ENCODE measurements at places on chromosomes 1 and 21.

DNA sequence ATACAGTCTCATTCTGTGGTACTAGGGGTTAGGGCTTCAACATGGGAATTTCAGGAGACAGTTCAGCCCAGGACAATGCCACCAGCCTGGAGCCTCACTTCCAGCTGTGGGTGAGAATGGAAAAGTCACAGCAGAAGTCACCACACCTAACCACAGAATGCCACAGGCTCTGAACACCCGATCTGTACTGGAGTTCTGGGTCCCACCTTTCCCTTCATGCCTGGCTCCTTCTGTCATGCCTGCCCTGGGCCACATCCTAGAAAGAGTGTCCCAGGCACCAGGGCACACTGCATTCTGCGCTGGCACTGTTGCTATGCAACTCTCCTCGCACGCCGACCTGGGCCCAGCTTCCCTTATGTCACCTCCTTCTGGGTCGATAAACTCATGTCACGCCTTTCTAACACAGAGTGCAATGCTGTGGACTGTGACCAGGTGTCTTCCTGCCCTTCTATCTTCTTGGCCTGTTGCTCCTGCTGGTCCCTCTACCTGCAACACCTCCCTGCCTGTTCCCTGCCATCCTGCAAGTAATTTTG lies 21.2 kb downstream of the RCSD1 start:
- DNase-seq = no peak

GRCh38 chr21:32457360-32457840 lies 44.9 kb downstream of the EVA1C start:
- DNase-seq = peak; percentile 62

DNA sequence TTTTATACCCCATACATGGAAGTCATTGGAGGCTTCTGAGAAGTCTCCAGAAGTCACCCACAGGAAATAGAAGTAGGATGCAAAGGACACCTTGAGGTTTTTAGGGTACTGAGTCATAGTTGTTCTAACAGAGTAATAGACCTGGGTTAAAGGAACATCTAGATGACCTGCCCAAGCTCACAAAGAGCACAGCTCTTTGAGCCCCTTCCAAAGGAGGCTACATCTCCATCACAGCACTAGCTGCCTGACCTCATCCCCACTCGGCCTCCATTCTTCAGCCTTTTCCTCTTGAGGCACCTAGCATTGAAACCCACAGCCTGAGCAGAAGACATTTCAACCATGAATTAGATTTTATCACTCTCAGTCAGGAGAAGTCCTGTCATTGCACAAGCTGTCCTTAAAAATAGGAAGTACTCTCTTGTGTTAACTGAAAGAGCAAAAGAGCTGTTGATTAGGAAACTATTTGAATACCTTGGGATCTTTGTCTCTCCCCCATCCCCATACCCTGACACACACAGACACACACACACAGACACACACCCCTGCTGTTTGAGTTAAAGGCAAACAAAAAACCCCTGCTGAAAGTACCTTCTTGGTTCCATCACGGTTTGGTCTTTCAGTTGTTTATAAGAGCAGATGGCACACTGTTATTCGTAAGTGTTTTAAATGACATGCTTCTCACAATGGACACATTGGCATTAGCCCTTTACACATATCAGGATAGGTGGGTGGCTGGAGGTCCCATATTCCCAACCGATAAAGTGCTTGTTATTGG lies 22.2 kb downstream of the MKNK1 start:
- DNase-seq = no peak

- no peak for DNase-seq
Measured at GRCh38 chr1:217274416-217274815, 356.5 kb downstream of the GPATCH2 start.

- DNase-seq = no peak
Measured at GRCh38 chr1:9544926-9545325, 5.7 kb downstream of the SLC25A33 start.

GRCh38 chr1:90007979-90008404 lies 13.1 kb downstream of the ZNF326 start:
- DNase-seq = no peak

DNA sequence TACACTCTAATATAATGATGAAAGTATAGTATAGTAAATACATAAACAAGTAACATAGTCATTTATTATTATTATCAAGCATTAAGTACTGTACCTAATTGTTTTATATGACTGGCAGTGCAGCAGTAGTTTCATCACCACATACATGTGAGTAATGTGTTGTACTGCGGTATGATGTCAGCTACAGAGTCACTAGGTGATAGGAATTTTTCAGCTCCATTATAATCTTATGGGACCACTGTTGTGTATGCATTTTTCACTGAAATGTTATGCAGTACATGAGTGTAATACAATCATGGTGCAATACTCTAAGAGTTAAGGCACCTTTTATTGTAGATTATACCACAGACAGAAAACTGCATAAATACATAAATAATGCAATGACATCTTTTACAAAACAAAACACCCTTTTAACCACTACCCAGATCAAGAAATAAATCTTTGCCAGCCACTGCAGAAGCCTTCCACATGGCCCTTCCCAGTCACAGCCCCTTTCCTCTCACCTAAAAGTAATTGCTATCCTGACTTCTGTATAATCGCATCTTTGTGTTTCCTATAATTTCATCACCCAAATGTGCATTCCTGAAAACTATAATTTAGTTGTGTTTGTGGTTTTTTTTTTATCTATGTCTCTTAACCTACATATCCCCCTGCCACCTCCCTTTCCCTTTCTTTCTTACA lies 16.3 kb downstream of the ABCD3 start:
- DNase-seq = no peak

GRCh38 chr1:22780696-22781095 lies 70.1 kb downstream of the EPHB2 start:
- no peak for DNase-seq

DNA sequence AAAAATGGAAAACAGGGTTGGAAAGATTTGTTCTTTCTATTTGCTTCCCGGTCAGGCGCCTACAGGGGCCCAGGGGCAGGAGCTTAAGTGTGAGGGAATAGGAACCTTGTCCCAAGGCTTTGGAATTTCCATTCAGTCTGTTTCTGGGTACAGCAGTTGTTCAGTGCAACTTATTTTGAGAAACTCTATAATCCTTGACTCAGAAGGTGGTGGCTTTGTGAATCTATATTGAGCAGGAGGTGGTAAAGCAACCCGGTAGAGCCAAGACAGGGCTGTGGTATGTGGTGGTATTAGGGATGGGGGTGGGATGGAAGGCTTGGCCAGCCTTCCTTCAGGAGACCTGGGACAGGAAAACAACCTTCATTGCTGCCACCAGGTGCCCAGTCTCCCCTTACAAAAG lies 20.0 kb downstream of the GJA5 start:
- DNase-seq = no peak

DNA sequence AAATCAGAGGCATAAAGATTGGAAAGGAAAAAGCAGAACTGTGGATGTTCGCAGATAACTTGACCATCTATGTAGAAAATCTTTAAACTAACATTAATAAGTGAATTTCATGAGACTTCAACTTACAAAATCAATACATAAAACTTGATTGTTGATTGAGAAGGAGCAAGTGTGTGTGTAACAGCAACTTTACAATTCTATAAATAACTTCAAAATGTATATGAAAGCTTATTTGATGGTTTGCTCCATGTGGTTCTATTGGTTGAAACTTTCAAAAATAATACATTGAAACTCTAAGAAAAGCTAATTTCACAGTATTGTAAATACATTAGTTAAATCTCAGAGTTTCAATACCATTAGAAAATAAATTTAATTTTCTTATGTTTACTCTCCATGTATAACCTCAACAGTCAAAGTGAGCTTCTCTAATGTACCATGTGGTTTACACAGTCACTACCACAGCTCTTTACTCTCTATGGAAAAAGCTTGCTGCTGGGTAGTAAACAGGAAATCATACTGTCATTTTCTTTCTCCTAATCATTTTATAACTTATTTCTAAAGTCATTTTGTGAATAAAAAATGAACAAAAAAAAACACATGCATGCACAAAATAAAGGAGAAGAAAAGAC lies 12.0 kb downstream of the AKT3 start:
- DNase-seq = no peak

- DNase-seq = no peak
Measured at GRCh38 chr21:36471254-36471723, 8.6 kb downstream of the CLDN14 start.

- no peak for DNase-seq
Measured at GRCh38 chr1:1208713-1209433, 2.5 kb upstream of the TNFRSF18 start.

DNA sequence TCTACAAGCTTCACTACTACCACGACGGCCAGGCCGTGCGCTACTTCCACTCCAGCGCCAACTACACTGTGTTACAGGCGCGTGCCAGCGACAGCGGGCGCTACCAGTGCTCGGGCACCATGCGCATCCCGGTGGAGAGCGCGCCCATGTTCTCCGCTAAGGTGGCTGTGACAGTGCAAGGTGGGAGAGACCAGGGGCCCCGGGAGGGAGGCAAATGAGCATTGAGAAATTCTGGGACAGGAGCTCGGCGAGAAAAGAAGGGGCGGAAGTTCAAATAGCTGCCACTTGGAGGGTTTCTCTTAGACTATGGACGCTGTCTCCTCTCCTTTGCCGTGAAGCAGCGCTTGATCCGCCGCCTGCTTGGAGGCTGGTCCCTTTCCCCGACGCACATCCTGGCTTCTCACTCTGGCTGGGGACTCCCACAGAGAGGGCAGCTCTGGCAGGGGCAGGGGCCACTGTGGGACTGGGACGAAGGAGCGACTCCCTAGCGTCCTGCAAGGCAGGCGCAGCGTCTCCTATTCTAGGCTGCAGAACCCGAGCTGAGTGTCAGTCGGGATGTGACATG lies 4.6 kb downstream of the FCRLB start:
- peak; percentile 44 for DNase-seq

DNA sequence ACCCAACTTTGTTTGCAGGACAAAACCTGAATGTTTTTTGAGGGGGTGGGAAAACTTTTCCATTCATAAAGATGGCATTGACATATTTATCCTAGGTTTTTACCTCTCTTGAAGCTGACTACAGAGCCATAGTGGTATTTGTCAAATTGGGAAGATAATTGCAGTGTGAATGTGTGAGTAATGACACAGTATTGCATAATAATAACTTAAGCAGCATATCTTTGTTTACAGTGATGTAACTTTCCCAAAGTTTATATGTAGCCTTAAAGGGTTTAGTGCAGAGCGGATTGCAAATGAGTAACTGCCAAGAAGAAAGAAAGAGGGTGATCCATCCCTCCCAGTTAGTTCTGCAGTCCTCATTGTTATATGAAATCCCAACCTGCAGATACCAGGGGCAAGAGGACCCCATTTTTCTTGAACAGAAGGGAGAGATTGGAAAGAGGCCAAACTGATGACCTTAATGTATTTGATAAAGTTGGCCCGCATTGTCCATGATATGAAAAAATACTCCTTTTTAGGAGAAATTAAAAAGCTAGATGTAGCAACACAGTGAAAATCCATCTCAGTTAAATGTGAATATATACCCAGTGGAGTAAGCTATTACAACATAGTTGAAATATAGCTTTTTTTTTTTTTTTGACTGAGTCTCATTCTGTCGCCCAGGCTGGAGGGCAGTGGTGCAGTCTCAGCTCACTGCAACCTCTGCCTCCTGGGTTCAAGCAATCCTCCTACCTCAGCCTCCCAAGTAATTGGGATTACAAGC lies 23.7 kb upstream of the NFIA start:
- no peak for DNase-seq

GRCh38 chr1:227793079-227793947 lies 22.2 kb upstream of the PRSS38 start:
- no peak for DNase-seq

DNA sequence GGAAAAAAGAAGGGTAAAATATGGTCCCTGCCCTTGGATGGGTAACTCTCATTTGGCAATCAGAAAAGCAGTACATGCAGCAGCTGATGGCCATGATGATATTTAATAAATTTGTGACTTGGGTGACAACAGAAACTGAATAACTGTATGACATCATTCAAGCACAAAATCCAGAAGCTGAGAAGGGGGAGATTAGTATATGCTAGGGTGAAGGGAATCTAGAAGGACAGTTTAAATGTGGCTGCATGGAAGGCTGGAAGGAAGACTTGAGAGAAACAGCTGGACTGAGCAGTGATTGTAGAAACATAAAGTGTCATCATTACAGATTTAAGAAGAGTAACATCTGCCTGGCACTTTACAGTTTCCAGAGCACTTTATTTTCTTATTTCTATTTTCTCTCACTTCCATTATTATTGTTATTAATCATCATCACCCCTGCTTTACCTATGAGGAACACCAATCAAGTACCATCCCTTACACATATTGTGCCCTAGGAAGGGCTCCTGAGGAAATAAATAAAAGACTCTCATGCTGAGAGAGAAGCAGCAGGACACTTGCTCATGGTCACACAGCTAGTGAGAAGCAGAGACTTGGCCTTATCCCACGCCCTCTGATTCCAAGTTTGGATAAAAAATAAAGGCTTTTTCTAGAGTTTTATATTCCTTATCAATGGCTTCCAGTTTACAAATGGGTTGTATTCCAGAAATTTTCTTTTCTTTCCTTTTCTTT lies 207.2 kb downstream of the PBX1 start:
- no peak for DNase-seq

DNA sequence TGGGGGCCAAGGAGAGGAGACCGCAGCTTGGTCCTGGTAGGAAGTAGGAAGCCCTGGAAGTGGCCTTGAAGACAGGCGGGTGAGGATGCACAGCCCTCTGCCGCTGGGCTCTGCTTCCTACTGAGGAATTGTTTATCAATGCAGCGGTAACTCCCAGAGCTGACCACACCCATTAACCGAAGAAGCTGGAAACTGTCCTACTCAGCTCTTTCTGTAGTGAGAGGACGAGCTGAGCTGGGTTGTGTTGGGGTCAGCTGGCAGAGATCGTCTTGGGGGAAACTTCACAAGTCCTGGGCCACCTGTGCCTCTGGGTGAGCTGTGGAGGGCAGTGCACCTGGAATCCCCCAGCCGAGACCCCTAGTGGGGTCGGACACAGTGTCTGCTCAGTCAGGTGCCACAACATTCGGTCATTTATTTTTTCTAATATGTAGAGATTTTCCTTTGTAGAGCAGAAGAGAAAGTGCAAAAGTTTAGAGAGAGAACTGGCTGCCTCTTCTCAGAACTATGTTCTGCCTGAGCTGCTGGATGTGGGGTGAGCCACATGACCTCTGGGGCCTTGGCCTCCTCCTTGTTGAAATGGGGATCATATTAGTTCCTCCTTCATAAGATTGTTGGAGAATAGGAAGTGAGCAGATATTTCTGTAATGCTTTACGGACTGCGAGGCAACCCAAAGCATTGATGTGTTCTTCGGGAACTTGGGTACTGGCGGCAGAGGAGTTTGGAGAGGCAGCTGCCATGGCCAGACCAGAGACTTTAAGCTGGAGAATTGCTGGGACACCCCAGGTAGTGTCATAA lies 3.6 kb downstream of the NECAP2 start:
- DNase-seq = peak; percentile 58

DNA sequence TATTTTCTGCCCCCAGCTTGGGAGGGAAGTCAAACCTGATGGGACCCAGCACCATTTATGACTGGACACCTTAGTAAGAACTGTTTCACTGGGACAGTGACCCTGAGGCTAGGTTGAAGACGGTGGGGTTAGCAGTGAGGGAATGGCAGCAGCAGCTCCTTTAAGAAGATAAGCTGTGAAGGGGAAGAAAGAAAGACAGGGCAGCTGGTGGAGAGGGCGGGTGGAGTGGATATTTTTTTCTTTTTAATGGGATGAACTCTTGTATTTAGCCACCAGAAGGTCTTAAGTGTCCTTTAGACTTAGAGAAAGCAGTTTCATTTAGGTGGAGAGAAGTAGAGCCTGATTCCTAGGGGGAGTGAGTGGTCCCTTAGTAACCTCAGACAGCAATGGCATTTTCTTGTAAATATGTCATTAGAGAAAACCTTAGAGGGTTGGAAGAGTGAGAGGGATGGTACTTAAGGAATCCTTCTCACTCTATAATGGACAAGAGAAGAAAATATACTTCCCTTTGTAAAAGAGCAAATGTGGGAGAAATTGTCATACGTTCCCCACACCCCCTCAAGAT lies 187.5 kb downstream of the HHAT start:
- DNase-seq = no peak
